Urothelium cell line (cell line): ENCODE measurements at places on chromosomes 7 and 10.

DNA sequence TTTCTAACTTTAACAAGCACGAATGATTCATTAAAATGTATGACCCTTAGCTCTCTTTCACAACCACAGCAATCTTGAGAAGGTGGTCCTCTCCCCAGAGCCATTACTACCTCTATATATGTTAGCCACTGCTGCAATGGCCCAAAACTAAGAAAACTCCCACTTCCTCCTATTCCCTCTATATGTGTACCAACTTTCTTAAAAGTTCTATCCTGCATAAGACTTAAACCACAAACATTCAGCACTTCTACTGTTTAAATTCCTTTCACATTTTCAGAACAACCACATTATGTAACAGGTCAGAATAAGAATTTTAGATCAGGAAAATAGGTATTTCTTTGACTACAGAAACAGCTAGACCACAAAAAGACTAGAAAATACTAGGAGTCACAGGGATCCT is 36.2 kb downstream of the WASL start:
- DNase-seq = peak; percentile 3

- no peak for DNase-seq
Measured at GRCh38 chr7:27834179-27834921, 94.4 kb downstream of the TAX1BP1 start.

- no peak for DNase-seq
Measured at GRCh38 chr7:112638675-112639400, 151.4 kb downstream of the TMEM168 start.

DNA sequence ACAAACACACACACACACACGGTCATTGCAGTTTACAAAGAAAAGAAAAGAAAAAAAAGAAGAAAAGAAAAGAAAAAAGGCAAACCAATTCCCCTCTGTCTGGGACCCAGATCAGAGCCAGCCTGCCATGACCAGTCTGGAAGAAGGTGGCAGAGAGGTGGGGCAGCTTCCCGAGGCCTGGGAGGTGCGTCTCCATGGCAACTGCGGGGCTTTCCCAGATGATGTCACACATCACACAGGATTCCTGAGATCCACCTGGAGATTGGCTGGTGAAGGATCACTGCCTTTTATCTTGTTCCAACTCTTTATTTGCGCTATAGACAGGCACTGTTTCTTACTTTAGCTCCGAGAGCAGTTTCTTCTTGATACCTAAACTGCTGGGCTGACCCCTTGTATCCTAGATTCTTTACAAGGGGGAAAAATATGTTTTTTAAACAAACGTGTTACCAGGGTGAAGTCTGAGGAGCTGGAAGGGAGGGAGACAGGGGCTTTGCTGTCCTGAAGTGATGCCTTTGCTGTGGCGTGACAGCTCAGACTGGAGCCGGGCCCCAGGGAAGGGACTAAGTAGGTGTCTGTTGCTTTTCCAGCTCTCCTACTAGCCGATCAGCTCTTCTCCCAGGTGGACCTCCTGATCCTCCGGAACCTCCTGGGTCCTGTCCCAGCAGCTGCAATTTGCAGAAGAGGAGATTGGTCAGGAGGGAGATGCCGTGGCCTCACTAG is 298.5 kb downstream of the KLF6 start:
- peak; percentile 65 for DNase-seq

GRCh38 chr10:132715776-132716680 is 69.9 kb downstream of the NKX6-2 start:
- DNase-seq = no peak

DNA sequence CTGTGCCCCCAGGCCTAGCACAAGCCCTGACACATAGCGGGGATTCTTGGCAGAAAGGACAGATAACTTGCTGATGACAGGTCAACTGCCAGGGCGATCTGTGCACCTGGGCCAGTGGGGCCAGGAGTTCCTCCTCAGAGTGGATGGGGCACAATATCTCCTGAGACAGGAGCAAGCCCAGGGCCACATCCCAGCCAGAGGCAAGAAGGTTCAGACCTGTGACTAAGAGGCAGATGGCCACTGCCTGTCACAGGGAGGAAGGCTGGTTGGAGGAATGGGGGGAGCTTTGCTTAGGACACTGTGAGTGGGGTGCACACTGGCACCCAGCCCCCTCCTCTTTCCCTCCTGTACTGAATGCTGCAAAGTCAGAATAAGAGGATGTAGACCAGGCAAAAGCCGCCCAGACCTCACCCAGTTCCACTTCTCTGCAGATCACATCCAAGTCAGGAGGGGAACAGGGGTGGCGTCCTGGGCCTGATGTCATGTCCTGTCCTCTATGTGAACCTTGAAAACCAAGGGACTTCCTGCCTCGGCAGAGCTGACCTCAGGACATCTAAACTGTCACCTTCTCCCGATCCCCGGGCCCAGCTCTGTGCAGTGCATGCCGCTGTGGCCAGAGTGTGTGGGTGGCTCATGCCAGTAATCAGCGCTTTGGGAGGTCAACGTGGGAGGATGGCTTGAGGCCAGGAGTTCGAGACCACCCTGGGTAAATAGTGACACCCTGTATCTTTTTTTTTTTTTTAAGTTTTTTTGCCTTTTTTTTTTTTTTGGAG is 1.3 kb downstream of the GUSB start:
- peak; percentile 24 for DNase-seq

GRCh38 chr10:124521429-124521871 is 59.8 kb downstream of the LHPP start:
- DNase-seq = no peak

GRCh38 chr7:120421151-120421651 is 148.2 kb downstream of the KCND2 start:
- DNase-seq = no peak

DNA sequence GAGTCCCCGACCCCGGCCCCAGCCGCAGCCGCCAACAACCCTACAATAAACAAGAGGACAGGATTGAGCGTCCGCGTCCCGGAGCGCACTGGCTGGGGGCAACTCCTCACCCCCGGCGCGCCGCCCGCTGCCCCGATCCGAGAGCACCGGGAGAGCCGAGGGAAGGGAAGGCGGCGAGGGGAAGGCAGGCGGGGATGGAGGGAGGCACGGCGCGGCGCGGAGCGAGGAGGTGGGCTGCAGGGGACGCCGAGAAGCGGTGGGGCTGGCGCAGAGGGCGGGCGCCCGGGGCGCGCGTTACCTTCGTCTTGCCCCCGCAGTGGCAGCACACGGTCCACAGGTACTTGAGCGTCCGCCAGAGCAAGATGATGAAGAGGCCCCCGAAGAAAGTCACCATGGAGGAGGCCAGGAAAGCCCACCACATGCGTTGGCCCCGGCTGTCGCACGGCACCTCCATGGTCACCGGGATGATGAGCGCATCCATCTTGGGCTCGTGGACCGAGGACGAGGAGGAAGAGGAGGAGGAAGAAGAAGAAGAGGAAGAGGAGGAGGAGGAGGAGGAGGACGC is 559 bp downstream of the KCNMA1 start:
- DNase-seq = no peak

- DNase-seq = no peak
Measured at GRCh38 chr7:108007261-108007660, 4.3 kb upstream of the LAMB1 start.

- DNase-seq = no peak
Measured at GRCh38 chr10:24469993-24470392, 253.7 kb downstream of the ARHGAP21 start.

- DNase-seq = no peak
Measured at GRCh38 chr7:98998821-98999725, 120.7 kb downstream of the TRRAP start.

DNA sequence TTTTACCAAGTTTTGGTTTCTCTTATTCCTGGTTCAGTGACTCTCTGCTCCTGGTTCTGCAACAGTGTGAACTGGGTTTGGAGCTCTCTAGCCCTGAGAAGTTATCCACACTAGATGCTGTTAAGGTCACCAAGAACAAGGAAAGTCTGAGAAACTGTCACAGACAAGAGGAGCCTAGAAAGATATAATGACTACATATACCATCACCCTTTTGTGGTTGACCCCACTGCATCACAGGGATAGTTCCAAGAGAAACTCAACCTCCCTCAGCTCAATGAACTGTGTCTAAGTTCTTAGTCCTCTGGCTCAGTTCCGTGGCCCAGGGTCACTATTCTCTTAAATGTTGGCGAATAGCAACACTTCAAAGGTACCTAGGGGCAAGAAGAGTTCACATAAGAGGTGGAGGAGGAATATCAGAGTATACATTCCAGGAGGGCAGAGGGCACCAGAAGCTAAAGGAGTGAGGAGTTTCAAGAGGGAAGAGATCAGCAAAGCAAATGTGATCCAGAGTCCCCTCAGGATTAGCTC is 171.5 kb downstream of the BUB3 start:
- DNase-seq = no peak

DNA sequence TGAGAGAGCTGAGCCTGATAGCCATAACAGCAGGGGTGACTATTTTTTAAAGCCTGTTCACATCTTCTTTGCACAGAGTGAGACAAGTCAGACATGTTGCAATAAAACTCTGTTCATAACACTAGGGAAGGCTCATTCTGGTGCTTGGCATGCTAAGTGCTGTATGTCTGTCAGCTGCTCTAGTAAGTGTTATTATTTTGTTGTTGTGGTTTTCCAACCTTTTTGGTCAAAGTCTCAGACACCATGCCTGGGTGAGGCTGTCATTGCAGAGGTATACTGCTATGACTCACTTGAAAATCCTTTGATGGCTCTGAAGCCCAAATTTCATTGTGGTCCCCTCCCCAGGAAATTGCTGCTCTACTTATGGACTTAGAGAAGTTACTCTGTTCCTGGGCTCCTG is 129.7 kb downstream of the ADRA2A start:
- DNase-seq = peak; percentile 25

DNA sequence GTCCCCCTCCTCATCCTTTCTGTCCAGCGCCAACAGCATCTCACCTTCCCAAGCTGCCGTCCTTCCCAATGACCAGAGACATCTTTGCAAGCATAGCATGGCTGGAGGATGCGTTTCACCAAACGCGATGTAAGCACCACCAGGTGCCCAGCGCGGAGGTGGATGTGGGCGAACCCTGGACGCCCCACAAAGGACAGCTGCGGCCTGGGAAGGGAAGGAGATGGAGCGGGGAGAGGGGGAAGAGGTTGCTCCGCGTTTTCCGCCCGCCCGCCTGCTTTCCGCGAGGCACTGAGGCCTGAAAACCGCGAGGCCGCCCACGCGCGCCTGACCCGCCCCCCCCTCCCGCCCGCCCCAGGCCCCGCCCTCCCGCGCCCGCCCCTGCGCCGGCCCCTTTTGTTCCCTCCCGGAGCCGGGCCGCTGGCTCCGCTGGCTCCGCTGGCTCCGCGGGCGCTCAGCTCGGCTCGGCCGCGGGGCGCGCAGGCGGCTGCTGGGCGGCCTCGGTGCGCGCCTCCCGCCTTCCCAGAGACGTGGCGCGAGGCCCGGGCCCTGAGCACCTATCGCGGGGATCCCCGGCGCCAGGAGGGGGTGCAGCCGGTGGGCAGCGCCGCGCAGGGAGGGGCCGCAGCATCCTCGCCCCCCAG is at the start of gene CLIP2:
Gene CLIP2 (plus strand): TSS at position 390 of the 641 bp plus-strand sequence. CDS start 28,140 bp downstream, outside the sequence.
- DNase-seq = peak; percentile 92

GRCh38 chr10:131477457-131478121 is 166.1 kb upstream of the TCERG1L start:
- no peak for DNase-seq

DNA sequence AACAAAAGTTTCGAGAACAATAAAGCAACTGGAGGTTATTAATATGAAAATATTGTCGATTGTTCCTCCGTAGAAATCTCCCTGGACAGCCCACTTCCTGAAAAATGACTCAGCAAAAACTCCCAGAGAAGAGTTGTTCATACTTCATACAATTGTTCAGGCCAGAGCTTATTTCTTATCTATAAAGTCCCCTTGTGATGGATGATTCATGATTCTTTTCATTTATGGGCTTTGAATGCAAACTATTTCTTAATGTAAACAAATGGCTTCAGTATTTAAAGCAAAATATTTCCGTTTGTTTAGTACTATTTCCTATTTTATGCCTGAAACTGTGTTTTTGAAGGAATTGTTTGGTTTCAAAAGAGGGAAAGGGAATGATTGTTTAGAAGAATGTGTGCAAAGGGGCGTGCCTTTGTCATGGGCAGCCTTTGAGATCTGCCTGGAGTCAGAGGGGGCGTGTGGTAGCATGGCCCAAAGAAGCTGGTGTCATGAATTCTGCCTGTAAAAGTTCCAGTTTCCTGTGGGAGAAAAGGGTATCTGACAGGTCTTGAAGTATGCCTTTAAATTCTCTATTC is 26.2 kb upstream of the EXOC6 start:
- peak; percentile 51 for DNase-seq

DNA sequence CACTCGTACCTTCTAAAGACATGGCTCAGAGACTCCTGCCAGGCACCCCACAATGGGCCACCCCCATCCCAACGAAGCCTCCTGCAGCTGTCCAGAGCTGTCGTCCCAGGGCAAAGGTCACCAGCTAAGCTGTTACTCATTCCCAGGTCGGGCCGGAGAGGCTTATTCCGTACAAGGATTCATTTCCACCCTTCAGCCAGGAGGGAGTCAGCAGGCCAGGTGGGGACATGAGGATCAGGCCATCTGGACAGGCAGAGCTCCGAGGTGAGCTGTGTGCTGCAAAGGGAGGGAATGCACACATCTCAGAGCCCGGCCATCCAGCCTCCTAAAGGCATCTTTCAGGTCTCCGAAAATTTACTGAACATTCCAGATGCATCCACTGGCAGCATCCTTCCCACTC is 63.9 kb upstream of the NANOS1 start:
- no peak for DNase-seq

GRCh38 chr7:69550991-69551390 is 47.3 kb upstream of the AUTS2 start:
- no peak for DNase-seq

GRCh38 chr7:150425670-150426069 is 24.8 kb upstream of the GIMAP8 start:
- no peak for DNase-seq

DNA sequence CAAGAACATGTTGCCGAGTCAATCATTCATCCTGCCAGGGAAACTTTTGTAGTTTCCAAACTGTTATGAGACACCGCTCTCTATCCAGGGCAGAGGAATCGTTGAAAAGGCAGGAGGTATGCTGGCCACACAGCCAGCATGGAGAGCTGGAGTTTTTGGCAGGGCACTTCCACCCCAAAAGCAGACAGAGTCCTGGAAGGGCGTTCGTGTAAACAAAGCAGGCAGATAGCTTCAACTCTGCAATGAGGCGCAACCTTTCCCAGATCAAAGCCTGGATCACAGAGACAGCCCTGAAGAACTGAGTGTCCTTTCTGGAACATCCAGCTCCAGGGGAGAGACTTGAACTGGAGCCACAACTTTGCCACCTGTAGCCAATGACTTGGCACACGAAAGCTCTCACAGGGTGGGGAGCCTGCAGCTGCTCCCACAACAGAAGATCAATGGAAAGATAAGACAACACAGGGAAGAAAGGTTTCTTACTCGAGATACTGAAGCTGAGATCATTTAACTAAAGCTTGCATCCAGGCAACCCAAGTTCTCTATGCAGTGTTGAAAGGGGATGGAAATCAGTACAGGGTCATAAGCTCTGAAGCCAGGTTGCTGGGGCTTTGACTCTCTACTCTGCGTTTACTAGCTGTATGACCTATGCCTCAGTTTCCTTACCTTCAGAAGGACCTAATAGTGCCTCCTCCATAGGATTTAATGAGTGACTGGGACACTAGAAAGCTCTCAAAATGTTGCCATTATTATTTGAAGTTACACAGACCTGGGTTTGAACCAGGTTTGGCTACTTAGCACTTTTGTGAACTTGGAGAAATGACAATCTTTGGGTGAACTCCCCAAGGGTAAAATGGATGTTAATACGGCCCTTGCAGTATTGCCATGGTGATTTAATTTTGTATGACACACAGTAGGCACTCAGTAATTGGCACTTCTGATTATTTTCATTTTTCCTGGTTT is 434.8 kb upstream of the NPVF start:
- DNase-seq = no peak
